Cortex of kidney (tissue), 1 donor: ENCODE measurements at places on chromosomes 3 and 15.

DNA sequence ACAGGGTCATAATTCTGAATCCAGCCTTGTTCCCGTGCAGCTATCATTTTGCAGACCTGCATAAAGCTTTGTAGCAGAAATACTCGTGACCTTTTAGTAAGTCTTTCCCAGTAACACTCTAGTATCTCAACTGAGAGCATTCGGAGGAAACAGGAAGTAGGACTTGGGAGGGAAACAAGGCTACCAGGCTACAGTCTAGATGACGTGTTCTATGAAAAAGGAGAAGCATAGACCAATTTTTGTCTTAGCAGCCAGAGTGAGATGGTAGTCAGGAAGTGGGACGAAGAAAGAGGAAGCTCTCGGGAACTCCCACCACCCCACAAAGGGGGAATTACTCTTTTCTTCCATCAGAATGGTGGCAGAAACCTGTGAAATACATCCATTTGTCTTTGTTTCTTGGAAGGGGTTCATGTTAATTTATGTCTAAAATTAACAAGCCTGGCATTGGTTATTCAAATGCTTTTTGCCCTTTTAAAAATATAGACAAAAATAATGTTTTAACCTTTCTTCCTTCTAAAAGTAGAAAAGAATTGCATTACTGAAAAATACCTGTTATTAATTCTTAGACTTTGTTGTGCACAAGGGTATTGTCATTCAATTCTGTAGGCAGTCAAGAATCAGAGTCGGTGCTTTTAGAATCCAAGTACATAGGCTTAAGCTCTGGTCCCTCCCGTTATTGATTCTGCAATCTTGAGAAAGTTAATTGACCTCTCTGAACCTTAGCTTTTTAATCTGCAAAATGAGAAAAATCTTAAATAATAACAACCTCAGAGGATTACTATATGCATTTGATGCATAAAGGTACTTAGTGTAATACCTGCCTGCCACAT, 1.6 kb upstream of the SUCNR1 start:
- DNase-seq = no peak

DNA sequence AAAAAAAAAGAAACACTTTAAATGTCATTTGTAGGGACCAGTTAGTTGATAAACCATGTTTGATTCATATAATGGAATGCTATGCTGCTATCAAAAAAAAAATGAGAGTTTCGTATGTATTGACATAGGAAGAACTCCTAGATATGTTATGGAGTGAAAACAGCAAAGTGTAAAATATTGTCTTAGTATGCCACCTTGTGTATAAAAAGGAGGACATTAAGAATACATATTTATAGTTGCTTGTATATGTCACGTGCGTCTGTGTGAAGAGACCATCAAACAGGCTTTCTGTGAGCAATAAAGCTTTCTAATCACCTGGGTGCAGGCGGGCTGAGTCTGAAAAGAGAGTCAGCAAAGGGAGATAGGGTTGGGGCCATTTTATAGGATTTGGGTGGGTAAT, 39.5 kb downstream of the KBTBD8 start:
- no peak for DNase-seq

DNA sequence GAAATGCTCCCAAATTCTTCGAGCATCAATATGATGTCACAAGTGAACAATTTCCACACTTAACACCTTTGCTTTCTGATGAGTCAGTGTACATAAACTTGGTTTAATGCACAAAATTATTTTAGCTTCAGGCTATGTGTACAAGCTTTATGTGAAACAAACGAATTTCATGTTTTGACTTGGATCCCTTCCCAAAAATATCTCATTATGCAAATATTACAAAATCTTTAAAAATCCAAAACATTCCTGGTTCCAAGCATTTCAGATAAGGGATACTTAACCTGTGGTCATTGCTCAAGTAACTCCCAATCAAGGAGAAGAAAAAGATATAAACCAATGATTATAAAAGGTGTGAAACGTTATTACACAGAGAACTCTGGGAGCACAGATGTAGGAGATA, 25.2 kb downstream of the RAB5A start:
- DNase-seq = no peak

GRCh38 chr15:82292271-82292670, 29.7 kb downstream of the SAXO2 start:
- DNase-seq = no peak

GRCh38 chr3:121660356-121661171, at the start of gene HCLS1:
Gene HCLS1 (minus strand): TSS chr3:121660903. CDS start chr3:121658347, 2,556 bp downstream.
- DNase-seq = no peak

- no peak for DNase-seq
These were observed 32.7 kb downstream of the RARB start for GRCh38 chr3:25460751-25461150.

DNA sequence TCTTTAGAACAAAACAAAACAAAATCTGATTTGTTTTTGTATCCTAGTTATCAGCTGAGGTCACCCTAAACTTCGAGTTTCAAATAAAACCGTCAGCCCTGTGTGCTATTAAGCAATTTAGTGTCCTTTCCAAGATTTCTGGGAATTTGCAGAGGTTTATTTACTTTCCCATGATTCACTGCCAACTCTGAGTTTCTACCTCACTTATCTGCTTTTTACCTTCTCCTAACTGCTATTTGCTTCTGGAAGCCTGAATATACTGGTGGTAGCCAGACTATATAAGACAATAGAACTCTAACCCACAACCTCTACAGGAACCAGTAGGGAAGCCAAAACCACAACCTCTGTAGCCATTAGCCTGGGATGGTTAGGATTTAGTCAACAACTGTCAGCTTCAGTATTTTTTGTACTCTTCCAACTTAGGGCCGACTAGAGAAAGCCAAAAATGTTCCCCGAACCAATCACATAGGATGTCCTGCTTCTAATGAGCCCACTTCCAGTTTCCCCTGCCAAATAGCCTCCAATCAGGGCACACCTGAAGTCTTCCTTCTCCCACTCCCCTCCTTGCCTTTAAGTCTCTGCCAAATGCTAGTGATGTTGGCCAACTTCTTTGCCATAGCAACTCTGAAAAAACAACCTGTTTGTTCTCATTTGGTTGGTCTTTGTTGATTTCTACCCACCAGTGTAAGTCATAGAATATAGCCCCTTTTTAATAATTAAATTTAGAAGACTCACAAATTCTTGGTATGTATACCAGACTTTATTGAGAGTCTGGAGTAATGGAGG, 273.1 kb downstream of the ULK4 start:
- no peak for DNase-seq

DNA sequence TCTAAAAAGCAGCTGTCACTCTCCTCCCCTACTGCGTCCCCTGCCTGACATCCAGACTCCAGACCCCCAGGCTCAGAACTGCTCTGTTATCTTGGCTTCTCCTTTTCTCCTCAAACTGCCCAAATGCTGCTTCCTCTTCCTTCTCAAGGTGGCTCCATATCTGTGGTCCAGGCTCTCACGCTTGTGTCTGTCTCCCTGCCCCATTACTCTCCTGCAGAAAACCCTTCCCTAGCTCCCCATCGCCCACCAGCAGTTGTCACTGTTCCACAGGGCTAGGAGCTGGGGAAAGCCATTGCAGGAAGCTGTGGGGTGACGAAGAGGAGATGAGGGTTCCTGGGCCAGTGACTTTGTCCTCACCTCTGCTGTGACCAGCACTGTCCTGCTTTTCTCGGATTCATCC, 30.7 kb upstream of the CGNL1 start:
- DNase-seq = no peak

GRCh38 chr3:122247825-122248185, 64.3 kb downstream of the CASR start:
- no peak for DNase-seq

DNA sequence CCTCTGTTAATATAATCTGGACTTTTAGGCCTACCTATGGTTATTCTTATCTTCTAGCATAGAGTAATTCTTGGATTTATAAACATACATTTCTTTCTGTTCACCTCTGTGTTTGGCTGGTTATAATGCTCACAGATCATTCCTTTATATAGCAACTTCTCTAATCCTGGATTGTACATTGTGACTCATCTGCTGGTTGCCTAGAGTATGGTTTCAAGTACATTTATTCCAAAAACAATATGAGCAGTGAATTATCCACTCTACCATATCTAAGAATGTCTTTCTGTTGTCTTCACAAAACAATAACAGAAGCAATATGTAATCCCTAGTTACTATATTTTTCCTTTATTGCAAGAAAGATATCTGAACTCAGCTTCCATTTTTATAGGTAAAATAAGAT, 35.3 kb downstream of the FSIP1 start:
- DNase-seq = no peak

DNA sequence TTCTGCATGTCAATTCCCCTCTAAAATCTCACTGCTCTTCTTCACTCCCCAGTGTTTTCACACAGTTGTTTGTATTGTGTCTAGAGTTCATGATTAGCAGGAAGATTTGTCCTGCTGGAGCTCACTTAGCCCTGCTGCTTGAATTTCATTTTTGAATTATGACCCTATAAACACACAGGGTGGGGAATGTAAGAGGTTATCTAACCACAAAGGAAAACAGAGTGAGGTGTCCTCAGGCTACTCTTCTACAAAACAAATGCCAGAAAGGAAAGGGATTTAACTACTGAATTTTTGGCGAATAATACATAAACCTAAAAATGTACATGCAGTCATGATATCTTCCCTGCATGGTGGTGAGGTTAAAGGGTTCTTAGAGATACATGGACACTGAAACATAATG, 215.1 kb upstream of the CNTN4 start:
- no peak for DNase-seq

DNA sequence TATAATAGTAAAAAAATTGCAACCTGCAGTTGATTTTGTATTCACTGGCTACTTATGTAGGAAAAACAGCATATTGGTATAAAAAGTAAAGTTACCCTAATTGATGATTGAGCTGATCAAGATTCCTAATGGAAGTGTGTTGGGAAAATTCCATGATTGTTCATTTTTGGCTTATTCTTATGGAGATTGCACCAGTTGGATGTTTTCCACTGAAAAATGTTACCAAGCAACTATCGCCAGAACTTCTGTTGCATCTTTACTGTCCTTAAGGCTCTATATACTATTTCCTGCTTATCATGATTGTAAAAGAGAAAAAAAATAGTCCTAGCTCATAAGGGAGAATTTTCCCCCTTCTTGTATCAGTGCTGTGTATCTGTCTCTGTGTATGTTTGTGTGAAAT, 48.6 kb downstream of the SLC25A26 start:
- no peak for DNase-seq

DNA sequence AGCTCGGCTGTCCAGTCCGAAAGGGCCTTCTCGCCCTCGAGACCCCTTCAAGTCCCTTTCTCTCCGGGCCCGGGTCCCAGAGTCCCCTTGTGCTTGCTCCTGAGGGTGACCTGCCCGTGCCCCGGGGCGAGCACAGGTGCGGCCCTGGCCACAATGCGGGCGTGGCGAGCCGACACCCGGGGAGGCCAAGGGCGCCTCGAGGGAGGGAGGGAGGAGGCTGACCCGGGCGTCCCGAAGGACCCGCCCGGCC, 810 bp upstream of the MEF2A start:
- DNase-seq = no peak

GRCh38 chr3:119469418-119470189, 841 bp downstream of the POGLUT1 start:
- DNase-seq = no peak

DNA sequence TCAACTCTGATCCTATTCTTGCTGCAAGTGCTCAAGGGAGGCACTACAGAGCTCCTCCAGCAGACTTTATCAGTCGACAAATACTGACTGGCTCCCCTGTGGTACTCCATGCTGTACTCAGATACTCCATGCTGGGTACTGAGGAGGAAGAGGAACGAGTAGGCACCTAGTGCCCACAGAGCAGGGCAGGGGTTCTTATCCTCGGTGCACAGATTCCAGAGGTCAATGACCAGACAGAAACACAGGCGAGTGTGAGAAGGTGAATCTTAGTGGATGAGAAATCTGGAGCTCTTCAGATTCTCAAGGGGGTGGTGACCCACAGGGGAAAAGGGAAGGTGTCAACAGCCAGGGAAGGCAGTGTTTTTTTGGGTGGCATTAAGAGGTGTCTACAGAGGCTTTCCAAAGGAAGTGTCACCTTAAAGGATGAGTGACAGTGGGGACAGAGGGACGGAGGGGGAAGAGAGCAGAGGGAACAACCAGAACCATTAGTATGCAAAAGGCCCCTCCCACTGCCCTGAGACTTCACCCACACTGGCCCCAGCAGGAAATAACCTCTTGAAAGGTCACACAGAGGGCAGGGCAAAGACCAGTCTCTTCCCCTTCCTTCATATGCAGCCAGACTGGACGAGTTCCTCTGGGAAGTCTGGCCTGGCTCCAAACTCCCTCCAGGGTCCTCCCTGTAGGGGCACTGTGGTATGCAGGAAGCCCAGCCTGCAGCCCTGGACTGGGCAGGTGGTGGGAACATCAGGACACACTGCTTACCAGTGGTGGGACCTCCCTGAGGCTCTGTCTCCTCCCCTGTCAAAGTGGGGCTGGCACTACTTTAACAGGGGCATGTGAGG, 27.5 kb downstream of the CCDC12 start:
- no peak for DNase-seq

DNA sequence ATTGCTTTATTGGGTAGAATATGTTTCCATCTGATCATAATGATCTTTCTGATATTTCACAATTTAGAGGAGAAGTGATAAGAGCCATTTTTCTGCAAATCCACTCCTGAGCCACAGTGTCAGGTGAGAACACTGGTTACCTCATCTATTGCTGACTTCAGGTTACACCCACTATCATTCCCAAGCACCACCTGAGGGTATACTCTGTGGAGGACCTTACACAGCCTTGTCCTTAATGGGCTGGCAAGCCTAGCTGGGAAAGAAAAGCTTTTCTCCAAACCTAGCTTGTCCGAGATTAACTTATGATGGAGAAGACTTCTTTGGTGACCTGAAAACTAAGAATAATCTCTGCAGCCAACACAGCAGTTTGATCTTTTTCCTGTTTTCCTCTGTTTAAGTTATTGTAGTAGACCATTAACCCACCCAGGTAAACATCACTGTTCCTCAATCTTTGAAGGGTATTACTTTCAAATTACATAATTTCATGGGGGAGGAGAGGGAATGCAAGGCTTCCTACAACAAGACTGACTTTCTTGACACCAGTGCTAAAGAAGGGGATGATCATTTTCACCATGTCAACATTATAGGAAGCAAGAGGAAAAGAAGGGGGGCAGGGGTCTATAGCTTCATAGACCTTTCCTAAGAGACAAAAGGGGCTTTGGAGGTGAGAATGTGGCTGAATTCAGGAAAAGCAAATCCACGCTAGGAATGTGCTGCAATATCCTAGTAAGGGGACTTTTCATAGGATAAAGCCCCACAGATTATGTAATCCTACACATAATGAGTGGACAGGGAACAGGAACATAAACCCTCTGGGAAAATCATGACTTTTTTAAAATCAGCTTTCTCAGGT, 1.7 kb downstream of the NCEH1 start:
- no peak for DNase-seq

DNA sequence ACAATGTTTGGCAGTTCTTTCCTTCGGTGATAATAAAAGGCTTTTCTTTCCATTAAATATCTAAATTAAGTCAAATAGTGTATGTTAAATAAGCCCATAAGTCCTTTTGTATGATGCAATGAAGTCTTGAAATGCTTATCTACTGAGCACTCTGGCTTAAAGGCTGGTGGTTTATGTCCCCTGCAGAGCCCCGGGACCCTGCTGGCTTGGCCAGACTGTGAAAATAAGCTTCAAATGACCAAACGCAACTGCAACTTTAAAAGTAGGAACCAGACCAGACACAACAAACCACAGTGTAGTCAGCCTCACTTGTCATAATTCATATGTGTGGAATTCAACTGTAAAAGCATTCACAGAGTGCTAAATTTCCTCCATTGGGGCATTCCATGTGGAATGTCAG, 72.5 kb downstream of the FOXP1 start:
- no peak for DNase-seq
